ENCODE measurements at places on chromosomes 1 and 21.
A peak's percentile ranks its signal among the peaks of the same experiment; 100 is the strongest.

DNA sequence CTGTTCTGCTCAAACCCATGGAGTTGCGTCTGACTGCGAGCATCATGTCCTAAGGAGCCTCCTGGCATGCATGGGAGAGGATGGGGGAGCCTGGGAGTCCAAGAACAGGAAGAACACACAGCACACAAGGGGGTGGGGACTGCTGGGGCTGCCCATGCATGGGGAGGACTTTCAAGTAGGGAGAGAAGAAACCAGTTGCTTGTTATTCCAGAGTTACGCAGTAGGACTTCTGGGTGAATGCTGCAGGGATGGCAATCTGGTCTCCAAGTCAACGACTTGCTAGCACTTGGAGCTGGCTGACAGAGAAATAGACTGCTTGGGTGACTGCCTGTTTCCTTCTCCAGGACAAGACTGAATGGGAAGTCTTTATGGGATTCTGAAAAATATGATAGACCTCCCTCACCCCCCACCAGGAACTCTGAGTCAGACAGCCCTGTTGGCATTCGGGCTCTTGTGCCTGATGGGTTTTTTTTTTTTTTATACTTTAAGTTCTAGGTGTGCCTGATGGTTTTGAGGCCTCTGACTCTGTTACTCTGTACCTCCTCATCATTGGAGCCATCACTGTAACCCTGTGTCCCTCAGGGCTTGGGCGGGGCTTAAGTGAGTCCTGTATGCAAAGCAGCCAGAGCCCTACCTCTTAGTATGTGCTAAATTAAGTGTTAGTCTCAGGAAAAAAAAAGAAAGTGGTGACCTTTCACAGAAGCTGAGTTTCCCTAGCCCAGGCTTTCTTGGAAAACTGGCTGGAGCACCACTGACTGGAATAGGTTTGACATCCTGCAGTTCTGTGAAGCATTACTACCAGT, 30.3 kb downstream of the MAP3K21 start:
- no peak for DNase-seq

DNA sequence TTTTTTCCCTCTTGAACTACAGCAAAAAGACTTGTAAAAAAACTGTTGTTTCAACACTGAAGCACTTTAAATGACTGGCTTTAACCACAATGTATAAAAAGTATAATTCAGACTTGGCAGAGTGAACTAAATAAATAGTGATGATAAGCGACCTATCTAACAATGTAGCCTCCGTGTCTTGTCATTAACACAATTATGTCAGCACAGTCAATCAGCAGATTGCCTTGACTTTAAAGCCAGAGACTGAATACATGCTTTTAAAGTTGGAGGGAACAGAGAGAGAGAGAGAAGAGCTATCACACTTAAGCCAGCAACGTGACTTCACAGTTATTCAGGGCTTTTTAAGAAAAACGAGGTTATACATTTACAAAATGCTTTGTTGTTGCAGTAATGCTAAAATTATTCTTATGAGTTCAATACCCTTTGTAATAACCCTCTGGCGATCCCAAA, 378.1 kb downstream of the LMO4 start:
- no peak for DNase-seq

DNA sequence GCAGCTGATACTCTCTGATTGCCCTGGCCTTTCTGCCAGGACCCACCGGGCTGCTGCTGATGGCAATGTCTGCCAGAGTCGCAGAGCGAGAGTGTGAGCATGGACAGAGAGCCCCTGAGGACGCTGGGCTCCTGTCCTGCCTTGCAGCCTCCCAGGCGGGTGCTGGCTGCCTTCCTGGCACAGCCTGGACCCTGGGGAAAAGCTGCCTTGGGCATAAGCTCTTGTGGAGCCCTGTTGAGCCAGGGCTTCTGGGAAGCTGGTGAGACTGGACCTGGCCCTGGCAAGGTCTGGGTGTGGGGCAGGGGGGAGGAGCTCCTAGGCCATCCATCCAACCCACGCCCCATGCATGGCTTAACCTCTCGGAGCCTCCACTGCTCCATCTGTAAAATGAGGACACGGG, 105.8 kb upstream of the WNT4 start:
- DNase-seq, result no peak

GRCh38 chr1:88398338-88398737, 285.7 kb upstream of the PKN2 start:
- DNase-seq, result no peak

- no peak for DNase-seq
Observed at GRCh38 chr1:8937701-8938100, 8.0 kb upstream of the CA6 start.

DNA sequence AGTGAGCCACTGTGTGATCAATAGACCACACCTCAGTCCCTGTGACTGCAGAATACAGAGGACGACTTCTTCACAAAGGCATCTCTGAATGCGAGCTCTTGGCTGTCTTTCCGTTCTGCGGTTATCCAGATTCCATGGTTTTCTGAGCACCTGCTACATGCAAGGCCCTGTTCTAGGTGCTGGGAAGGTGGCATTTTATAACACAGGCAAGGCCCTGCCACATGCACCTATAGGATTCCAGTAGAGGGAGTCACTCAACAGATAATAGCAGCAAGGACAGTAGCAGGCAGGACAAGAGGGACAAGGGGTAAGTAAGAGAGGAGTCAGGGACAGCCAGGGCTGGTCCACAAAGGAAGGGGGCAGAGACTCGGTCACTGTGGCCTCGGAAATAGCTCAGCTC, 9.0 kb downstream of the URB1 start:
- no peak for DNase-seq

DNA sequence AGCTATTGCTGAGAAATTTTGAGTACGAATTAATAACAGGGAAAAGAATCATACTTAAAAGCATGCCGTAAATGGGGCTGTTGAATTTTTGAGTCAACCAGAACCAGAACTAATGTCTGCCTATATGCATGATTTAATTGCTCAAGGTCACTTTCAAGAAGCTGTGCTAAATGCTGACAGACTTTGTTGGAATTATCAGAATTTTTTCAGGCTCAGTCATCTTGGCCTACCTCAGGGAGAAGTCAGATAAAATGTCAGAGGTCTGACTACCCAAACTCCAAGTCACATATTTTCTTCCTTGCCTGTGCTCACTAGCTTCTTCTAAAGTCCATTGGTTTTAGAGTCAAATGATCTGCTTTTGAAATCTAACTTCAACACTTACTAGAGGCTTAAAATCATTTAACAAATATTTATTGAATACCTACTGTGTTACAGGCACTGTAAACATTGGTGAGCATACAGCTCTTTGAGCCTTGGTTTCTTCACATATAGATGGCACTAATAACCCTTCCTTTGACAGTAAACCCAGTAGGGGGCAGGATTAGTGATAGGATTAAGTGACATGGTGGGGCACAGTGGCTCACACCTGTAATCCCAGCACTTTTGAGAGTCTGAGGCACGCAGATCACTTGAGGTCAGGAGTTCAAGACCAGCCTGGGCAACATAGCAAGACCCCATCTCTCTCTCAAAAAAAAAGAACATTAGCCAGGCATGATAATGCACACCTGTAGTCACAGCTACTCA, 121.2 kb upstream of the SLC44A3 start:
- peak; percentile 64 for DNase-seq

- peak; percentile 86 for DNase-seq
Observed at GRCh38 chr1:50332941-50333594, 90.2 kb downstream of the DMRTA2 start.

DNA sequence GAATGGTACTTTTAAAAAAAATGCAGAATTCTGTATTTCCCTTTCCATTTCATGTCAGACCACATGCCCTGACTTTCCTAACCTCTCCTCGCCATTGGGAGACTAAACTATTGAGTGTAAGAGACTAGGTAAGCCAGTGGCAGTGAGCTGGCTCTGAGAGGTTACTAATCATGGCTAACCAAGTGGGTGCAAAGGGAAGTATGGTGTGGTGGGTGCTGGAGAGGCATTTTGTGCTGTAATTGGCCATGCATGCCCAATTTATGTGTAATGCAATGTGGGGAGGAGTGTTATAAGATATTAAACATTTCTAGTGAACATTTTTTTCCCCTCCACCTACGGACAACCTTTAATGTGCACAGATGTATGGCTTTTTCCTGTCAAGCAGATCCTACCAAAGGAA, 190.1 kb downstream of the LMO4 start:
- DNase-seq, result no peak

DNA sequence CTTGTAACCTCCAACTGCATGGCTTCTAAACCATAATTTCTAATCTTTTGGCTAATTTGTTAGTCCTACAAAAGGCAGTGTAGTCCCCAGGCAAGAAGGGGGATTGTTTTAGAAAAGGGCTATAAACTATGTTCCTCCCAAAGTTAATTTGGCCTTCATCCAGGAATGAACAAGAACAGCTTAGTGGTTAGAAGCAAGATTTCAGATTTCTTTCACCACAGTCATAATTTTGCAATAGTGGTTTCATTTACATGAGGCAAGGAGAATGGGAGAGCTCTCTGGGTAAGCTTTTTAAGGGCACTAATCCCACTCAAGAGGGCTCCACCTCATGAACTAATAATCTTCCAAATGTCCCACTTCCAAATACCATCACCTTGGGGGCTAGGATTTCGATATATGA, 1353.9 kb downstream of the NCAM2 start:
- no peak for DNase-seq

- no peak for DNase-seq
Observed at GRCh38 chr21:42744520-42745445, 91.4 kb downstream of the PDE9A start.

- peak; percentile 81 for DNase-seq
Observed at GRCh38 chr1:94739521-94740061, 80.6 kb upstream of the SLC44A3 start.

GRCh38 chr1:215651867-215652266, 84.8 kb downstream of the KCTD3 start:
- DNase-seq, result no peak

DNA sequence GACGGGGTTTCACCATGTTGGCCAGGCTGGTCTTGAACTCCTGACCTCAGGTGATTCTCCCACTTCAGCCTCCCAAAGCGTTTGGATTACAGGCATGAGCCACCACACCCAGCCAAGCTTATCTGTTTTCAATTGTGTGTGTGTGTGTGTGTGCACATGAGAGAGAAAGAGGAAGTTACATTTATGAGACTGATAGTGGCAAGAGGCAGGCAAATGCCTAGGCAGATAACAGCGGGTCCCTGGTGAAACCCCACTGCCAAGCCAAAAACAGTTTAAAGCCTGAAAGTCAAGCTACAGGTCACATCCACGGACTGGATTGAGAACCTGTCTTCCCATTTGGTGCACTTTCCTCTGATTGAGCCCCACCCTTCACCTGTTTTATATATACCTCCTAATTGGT, 35.1 kb upstream of the IFNGR2 start:
- no peak for DNase-seq

GRCh38 chr1:23801338-23801748, 789 bp upstream of the GALE start:
- DNase-seq, result no peak

GRCh38 chr1:12426030-12426429, 192.0 kb downstream of the DHRS3 start:
- peak; percentile 38 for DNase-seq

DNA sequence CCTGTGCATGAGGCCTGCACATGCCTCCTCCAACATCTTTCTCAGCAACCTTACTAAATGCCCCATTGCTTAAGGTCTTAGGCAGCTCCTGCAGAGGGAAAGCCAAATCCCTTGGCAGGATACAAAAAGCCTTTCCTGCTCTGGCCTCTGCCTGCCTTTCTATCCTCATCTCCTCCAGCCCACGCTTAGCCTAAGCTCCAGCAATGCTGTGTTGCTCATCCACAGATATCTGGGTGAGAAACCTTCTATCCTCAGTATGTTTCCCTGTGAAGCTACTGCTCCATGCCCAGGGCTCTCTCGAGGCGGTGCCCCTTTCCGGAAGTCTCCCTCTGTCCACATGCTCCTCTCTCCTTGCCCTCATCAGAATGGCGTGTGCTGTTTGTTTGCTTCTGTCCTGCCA, 37.0 kb upstream of the CCSAP start:
- no peak for DNase-seq

- no peak for DNase-seq
Observed at GRCh38 chr1:9699361-9699760, 47.8 kb downstream of the PIK3CD start.

GRCh38 chr1:32619701-32620485, 30.5 kb downstream of the ZBTB8OS start:
- DNase-seq, result peak; percentile 14

- no peak for DNase-seq
Observed at GRCh38 chr21:45300786-45301520, 13.3 kb upstream of the POFUT2 start.

GRCh38 chr1:104084380-104084779, 334.7 kb downstream of the AMY1C start:
- DNase-seq, result no peak

GRCh38 chr21:32207406-32207716, 71.5 kb downstream of the MIS18A start:
- no peak for DNase-seq

DNA sequence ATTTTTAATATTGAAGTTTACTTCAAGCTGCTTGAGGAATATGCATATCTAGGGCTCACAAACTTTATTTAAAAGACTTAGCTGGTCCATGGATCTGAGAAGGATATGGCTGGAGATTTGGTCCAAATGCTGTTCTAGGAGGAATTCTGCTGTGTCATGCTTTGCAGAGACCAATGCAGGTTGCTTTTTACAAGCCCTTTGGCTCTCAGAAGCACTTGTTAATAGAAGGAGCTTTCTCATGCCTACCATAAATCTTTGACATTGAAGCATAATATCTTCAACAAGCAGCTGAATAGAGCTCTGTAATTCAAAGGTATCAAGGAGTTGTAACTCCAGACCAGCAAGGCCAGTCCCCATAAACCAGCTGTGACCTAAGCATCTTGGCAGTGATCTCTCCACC, 299.1 kb downstream of the HHAT start:
- no peak for DNase-seq

GRCh38 chr1:171014880-171015279, 75.8 kb upstream of the FMO3 start:
- DNase-seq, result no peak

DNA sequence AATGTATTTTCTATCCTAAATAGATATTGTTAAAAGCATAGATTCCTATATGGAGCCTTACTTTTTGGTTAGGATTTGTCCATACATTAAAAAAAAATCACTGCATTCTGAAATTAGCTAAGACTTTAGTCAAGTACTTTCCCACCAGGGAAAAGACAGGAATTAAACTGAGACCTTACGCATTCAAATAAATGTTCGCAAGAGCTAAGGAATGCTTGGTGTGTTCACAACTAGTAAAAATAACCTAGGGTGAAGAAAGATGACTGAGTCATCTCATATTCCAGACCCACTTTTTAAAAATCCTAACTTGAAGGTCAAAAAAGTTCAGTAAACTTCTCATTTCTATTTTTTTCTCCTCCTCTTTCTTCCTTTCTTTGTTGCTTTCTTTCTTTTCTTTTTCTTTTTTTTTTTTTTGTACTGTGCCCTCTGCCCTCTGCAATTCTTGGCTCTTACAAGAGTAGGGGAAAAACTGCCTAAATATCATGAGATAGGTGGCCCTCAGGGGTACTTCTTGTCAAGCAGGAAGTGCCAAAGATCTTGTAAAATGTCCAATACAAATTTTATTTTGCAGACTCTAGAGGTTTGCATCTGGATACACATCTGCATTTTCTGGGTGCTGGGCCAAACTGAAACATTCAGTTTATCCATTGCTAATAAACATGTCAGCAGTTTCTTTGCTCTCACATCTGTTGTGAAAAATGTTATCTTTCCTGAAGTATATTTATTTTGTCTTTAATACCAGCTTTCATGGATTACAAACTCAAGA, 121.4 kb upstream of the GORAB start:
- peak; percentile 61 for DNase-seq

- no peak for DNase-seq
Observed at GRCh38 chr1:185775501-185775900, 41.3 kb downstream of the HMCN1 start.

- peak; percentile 72 for DNase-seq
Observed at GRCh38 chr1:240414237-240414636, 197.7 kb downstream of the GREM2 start.
